ENCODE measurements at places on chromosomes 7 and 10.
A peak's percentile ranks its signal among the peaks of the same experiment; 100 is the strongest.

- DNase-seq: no peak
These were observed 143.4 kb upstream of the KLF14 start for GRCh38 chr7:130877236-130877990.

DNA sequence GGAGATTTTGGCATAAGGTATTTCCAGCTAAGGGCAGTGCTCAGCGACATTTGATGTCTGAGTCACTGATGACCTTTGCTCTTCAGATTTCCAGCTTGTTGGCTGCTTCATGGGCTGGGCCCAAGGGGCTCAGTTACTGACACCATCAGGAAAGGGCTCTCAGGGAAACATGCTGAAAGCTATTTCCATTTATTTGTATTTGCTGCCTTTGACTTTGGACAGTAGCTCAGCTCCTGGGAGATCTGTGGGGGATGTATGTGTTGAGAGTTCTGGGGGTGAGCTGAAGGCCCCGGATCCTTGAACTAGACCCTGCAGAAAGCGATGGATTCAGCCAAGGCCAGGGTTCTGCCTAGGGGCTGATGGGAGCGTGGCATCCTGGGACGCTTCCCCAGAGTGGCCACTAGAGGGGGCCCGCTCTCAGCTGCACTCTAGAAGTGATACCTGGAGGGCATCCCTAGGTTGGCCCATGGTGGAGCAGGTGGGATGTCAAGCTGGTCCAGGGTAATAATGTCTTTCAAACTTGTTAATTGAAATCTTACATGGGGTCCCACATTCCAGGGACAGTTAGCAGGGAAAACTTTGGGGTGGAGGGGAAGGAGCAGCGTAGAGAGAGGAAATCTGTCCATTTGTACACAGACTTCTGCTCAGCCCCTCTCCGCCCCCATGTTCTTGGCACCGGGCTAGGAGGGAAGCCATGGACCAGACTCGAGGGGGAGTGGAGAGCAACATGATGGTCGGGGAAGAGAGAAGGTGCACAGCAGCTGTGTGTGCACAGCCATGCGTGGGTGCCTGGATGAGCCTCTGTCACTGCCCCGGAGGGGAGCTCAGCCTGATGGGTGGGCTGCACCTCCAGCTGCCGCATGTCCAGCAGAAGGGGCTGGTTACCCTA lies 3.0 kb upstream of the BTBD16 start:
- peak; percentile 36 for DNase-seq

GRCh38 chr10:22381262-22381661 lies 36.0 kb downstream of the SPAG6 start:
- no peak for DNase-seq

DNA sequence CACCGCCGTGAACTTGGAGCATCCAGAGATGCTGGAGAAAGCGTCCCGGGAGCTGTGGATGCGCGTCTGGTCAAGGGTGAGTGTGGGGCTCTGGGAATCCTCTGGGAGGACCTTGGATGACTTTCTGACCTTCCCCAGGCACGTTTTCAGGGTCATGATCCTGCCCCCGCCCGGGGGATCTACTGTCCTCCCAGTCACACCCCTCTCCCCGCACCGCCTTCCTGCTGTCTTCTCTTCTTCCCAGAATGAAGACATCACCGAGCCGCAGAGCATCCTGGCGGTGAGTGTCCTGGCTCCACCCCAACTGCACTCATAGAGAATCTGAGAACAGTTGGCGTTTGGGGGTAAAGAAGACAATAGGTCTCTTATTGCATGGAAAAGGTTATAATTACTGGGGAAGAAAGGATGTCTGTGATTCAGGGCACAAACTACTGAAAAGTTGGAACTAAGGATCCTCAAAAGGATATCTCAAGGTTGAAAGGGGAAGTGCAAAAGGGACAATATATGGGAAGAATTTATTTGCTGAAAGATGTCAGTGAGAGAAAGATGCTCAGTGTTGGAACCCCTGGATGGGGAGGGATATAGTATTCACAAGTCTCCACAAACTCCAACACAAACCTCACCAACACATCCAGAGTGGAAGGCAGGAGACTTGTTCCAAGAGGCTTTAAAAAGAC lies 1.9 kb downstream of the GSTK1 start:
- no peak for DNase-seq

GRCh38 chr10:62853710-62854109 lies 37.5 kb upstream of the EGR2 start:
- no peak for DNase-seq

DNA sequence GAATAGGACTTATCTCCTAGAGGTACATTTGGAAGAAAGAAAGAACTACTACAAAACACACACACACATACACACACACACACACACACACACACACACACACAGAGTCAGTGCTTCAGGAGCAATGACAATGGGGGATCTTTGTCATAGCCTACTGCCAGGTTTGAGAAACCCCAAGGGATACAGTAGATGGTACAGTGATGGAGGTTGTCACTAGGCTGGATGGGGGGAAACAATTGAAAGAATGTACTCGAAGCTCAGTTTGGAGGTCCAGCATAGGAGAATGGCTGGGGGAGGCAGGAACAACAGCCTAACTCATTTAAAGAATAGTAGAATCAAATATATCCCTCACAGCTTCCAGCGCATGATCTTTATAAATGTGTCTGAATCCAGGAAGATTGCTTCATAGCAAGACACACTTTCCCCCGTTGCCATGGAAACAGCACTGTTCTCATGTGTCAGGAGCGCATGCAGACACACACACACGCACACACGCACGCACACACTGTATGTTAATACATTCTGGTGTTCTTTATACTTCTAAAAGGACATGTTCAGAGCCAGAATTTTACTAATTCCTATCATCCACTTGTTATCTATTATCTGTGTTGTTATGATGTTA lies 32.6 kb upstream of the ZNRF2 start:
- peak; percentile 14 for DNase-seq

Measured in RPMI7951 (cell line).